ENCODE measurements at places on chromosomes 2 and 18.

GRCh38 chr18:54983041-54983686 is 23.9 kb upstream of the CCDC68 start:
- DNase-seq: no peak

DNA sequence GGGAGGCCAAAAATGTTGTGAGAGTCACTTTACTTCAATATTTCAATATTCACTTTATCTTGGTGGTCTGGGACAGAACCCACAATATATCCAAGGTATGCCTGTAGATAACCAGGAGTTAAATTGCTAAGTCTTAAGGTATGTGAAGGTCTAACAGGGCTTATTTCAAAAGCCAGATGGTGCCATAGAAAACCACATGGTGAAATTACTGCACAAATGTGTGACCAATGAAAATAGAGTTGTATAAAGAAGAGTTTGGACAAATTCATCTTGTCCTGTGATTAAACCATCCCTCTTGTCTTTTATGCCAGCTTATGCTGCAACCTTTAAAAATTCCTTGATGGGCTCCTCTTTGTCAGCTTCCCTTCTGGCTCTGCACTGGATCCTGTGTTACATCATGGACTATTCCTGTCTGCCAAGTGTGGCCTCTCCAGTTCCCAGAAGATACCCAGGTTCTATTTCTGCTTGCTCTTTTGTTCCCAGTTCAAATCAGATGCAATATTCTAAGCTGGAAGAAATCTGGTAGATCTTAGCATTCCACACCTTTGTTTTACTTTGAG is 46.8 kb downstream of the ANTXR1 start:
- no peak for DNase-seq

GRCh38 chr2:118842661-118843482 is 4.6 kb downstream of the EN1 start:
- DNase-seq: no peak

DNA sequence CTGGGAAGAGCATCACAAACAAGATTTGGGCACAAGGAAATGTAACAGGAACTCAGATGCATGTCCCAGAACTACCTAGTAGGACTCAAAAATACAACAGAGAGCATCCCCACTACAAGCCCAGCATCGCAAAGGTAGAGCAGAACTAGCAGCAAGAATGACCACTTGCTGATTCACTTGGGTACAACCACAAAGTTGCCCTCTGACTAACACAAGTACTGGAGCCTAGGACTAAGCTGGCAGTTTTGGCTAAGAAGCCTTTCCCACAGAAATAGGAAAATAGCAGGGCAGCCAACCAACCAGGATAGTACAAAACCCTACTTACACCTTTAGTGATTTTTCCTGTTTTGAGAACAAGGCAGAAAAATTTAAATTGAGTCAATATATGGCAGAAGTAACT is 193.8 kb downstream of the PAX3 start:
- DNase-seq: no peak

DNA sequence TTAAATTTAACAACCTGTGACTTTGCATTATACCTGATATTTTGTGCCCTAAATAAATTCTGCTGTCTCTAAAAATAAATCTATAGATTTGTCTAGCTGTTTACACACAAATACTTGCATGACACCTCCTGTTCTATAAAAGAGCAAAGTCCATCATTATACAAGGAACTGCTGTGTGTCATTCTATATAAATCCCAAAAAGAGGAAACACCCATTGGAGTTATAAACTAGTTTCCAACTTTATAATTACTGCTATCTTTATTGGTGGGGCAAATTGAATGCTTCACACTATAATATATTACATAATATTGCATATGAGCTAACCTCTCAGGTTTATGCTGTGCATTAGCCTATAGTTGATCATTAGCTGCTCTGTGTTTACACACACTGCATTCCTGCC is 504.4 kb downstream of the SATB2 start:
- no peak for DNase-seq

GRCh38 chr2:45851111-45851510 is 199.6 kb downstream of the PRKCE start:
- DNase-seq: no peak

GRCh38 chr2:232330068-232330999 is 48.2 kb upstream of the ALPP start:
- no peak for DNase-seq

DNA sequence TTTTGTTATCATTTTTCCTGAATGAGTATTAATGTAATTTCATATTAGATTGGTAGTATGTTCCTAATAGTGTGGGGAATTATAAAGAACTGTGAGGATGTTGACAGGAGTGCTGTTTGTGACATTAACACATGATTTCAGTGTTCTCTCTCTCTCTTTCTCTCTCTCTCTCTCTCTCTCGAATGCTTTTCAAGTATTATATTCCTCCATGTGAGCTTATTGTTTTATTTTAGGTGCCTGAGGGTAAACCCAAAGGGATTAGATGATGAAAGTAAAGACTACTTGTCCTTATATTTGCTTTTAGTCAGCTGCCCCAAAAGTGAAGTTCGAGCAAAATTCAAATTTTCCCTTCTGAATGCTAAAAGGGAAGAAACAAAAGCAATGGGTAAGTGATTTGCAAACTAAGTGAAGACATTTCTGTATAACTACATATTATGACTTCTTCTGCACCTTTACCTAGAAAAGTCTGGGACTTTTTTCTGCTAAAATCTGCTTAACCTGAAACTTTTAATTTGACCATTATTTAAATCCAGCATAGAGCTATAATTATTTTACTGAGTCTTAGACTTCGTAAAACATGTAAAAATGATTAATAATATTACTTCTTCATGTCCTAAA is 49.2 kb downstream of the SPOPL start:
- no peak for DNase-seq

DNA sequence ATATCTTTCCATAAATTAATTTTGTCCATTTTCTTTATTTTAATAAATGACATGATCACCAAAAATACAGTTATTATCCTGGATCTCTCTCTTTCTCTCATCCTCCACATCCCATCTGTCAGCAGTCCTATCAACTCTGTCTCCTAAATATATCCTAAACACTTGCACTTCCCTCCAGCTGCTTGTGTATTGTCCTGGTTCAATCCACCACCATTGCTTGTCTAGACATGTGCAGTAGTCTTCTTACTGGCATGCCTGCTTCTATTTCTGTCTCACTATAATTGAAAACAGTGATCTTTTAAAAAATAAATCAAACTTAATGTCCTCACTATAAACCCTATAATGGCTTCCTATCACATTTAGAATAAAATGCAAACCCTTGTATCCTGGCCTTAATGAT is 2168.6 kb upstream of the PIK3C3 start:
- no peak for DNase-seq

DNA sequence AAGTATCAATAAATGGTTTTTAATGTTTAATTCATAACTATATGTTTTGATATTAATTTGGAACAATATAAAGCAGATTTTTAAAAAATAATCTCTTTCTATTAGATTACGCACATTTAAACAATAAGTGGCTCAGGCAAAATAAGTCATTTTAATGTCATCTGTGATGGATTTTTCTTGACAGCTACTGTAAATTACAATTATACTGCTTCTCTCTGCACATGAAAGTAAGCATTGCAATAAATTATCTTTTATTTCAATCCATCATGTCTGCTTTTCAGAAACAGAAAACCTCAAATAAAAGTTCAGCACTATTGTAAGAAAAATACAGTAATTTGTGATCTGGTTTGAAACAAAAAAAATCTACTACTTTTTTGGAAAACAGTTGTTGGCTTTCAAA is 11.1 kb upstream of the DLX1 start:
- no peak for DNase-seq

DNA sequence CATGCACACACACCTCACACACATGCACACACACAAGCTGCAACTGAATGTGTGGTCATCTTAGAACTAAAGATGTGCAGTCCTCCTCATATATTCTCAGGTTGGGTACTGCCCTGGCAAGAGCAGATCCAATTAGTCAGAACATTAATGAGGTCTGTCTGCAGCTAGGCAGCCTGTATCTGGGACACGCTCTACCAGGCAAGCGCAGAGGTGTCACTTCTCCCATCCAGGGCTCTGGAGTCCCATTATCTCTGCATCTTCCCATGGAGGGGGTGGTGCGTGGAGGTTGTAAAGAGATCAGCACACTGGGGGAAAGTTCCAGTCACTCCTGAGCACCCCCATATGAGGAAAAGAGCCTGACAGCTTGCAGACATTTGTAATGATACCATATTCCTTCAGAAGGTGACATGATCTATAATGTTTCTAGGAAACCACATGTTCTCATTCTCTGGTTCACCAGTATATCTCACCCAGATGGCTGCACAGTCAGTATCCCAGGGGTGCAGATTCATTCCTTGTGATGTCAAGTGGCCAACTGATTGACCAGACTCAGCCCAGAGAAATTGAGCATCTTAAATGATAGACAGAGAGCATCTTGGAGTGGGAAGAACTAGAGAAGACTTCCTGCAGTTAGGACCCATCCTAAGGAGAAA is 95.4 kb downstream of the RTN4 start:
- DNase-seq: no peak

GRCh38 chr2:241892299-241893137 is 23.0 kb downstream of the RTP5 start:
- no peak for DNase-seq

- DNase-seq: no peak
Measured at GRCh38 chr2:30331038-30331437, 99.7 kb downstream of the LBH start.

- DNase-seq: no peak
Measured at GRCh38 chr2:187552828-187553681, 1.2 kb downstream of the TFPI start.

- DNase-seq: no peak
Measured at GRCh38 chr18:23872701-23873550, 141.6 kb upstream of the TTC39C start.

DNA sequence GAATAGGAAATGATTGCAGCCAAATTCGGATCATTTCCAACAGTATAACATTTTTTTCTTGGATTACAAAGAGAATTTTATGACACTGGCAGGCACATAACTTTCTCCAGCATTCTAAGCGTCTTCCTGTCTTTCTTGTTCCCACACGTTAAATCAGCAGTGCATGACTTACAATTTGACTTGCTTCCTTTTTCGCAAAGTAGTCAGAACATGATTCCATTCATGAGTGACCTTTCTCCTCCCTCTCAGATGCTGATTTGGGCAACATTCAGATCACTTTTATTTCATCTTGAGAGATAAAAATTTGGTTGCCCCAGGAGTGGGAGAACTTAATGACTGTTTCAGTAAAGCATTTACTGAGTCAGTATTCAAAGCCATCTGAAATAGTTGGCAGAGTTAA is 858.7 kb upstream of the ACVR2A start:
- DNase-seq: no peak

GRCh38 chr2:127388423-127389164 is 819 bp upstream of the MAP3K2 start:
- DNase-seq: no peak

DNA sequence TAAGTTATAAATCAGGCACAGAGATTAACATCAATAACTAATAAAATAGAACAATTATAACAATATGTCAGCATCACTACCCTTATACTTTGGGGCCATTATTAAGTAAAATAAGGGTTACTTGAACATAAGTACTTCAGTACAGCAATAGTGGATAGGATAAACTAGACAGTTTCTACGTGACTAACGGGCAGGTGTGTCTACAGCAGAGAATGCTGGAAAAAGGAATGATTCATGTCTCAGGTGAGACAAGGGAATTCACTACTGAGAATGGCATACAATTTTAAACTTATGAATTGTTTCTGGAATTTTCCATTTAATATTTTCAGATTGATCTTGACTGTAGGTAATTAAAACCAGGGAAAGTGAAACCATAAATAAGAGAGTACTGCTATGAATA is 5.5 kb downstream of the WDR75 start:
- no peak for DNase-seq

- DNase-seq: no peak
Measured at GRCh38 chr2:239945751-239946561, 79.2 kb downstream of the NDUFA10 start.

DNA sequence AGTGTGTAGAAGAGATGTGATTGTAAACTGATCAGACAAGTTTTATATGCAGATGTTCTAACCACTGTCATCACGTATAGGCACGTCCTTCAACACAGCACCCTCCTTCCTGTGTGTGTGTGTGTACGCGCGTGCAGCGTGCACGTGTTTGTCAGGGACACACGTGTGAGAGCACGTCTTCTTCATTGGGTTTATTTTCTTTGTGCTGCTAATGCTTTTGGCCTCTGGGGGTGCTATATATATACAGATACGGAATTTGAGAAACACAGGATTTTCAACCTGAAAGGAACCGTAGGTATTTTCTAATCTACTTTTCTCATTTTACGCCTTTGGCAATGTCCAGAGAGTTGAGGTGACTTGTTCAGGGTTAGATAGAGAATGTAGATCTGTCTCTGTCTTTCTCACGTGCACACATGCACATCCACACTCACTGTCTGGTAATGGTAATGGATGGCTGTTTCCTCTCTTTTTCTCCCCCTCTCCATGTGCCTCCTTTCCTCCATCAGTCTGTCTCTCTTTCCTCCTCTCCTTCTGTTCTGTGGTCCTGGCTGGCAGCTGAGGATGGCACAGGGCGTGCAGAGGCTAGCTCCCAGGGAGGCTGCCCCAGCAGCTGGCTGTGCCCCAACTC is 13.4 kb upstream of the CELF4 start:
- no peak for DNase-seq

DNA sequence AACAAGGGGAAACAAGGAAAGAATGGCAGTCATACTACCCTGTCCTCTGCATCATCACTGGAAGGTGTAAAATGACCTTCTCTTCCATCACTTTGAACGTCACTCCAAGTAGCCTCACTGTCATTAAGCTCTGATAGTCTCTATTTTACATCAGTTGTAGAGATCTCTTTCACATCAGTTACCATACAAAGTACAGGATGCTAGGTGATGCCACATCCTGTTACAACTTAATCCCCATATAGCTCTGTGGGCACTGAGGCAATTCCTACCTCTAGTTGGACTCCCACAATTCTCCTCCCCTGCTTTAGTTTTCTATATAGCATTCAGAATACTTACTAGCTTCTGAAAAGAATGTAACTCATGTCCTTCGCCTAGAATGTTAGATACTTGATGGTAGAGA is 55.1 kb upstream of the TTC27 start:
- no peak for DNase-seq

- DNase-seq: no peak
Measured at GRCh38 chr2:44135771-44136170, 32.9 kb upstream of the PPM1B start.

DNA sequence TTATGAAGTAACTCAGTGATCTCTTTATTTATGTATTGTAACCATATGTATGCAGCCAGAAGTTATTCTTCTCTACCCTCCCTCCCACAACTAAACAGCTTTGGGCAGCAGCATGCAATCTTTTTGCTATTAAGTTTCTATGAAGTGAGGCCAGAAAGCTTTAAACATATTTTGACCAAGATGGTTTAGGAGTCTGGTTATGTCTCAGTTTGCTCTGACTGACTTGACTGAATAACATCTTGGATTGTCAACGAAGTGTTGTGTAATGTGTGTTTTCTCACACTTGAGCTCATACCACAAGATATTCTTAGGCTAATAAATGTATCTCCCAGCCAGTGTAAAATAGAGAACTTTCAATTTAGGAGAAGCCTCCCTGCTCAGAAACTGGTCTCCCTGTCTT is 104.3 kb downstream of the TTC27 start:
- no peak for DNase-seq

All from stimulated activated CD8-positive, alpha-beta memory T cell treated with anti-CD3 and anti-CD28 coated beads, Interleukin-15, amount 100 ng/mL, for 24 hours (primary cell).